Frontal cortex (tissue), 4 donors: ENCODE measurements at places on chromosomes 2 and 18. TPM values are rescaled to one million over a fixed set of nuclear protein-coding genes. Genes with fewer than 3 reads are reported as not detected.

DNA sequence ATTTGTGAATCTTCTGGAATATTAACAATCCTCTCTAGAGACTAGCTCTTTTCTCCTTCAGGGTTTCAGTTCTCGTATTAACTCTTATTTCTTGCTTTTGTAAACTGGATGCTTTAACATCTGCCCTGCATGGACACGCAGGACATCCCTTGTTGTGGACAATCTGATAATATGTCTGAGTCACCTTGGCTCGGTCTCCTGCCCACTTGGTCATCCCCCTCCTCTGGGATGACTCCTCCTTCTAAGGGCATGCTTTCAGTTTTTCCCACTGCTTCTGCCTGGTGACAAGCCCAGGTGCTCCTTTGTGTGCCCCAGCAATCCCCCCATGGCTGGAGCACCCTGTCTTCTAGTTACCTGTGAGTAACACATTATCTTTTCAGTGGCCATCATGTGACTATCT, 460.5 kb downstream of the DSC3 start:
- DNase-seq: no peak

Gene GNAL
- total RNA-seq: 92.9 TPM

DNA sequence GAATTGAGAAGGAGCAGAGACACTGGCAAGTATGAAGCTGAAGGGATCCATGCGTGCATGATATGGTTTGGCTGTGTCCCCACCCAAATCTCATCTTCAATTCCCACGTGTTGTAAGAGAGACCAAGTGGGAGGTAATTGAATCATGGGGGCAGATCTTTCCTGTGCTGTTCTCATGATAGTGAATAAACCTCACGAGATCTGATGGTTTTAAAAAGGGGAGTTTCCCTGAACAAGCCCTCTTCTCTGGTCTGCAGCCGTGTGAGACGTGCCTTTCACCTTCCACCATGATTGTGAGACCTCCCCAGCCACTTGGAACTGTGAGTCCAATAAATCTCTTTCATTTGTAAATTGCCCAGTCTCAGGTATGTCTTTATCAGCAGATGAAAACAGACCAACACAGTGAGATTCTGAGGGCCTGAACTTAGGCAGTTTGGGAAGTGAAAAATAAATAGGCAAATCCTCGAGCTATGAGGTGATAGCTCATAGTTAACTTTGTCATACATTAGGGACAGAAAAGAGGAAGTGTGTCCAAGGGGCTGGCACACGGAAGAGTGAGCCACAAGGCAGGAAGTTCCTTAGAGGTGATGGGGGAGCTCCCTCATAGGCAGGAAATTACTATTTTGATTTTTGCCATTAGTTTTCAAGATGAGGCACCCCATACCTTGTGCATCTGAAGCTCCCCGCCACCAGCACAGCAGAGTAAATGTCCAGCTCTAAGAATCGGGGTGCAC, 658.8 kb upstream of the ID2 start:
- DNase-seq: no peak

Gene UGP2
- 70.5 TPM for total RNA-seq
